Stimulated activated CD8-positive, alpha-beta memory T cell treated with anti-CD3 and anti-CD28 coated beads, Interleukin-15, amount 100 ng/mL, for 4 hours (primary cell): ENCODE measurements at places on chromosomes 5 and 9.

- DNase-seq, result no peak
Observed at GRCh38 chr9:91809581-91810285, 140.3 kb downstream of the ROR2 start.

DNA sequence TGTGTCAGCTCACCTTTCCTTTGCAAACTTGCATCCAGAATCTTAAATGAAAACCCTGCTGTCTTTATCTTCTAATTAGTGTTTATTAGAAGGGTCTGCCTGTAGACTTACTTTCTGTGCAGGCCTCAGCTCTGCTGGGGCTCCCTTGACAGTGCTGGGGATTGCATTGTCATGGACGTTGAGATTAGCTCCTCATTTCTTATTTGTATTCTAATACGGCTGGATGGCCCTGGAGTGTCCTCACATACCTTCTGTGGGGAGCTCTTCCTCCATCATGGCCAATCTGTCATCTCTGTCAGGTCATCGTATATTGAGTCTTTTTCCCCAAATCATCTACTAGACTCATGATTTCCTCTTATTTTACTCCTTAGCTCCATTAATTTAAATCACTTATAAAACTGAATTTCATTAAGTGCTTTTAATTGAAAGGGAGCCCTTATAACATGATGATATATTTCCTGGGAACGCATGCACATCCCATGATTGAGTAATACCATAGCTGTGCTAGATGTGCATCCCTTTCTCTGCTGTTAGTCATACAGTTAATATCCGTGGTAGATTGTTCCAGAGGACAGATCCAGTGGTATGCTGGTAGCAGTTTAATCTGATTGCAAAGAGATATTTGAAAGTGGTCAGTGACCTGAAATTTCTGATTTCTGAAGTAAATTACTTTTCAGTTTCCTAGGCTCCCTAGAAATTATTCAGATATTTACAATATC lies 61.6 kb downstream of the ICE1 start:
- DNase-seq, result no peak

- DNase-seq, result no peak
Observed at GRCh38 chr5:154118893-154119336, 71.6 kb upstream of the GALNT10 start.

DNA sequence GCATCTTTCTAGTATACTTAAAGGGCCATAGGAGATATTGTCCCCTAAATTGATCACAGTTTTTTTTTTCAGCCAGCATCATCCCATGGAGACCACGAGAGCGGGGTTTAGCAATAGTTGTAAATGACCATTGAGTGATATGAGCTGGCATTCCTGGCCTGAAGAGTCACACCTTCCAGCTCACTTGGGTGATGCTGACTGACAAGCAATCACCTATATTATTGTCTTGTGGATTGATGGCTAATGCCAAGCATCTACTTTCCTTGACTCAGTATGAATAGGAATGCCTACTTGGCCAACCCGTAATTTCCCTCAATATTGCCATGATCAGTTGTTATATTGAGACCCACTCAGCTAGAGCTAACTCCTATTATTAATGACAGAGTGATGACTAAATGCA lies 70.5 kb downstream of the ADAMTSL1 start:
- no peak for DNase-seq

GRCh38 chr5:171422495-171422894 lies 3.0 kb downstream of the FGF18 start:
- no peak for DNase-seq

DNA sequence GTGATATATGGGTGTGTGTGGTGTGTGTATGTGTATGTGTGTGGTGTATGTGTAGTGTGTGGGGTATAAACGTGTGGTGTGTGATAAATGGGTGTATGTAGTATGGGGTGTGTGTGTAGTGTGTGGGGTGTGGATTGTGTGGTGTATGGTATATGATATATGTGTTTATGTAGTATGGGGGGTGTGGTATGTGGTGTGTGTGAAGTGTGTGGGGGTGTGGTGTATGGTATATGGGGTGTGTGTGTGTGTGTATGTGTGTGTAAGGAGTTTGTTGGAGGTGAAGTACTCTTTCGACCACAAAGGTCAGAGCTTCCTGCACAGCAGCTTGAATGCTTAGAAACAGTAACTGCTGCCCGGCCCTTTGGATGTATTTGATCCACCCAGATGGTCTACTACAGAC lies 145.2 kb upstream of the IQGAP2 start:
- no peak for DNase-seq

DNA sequence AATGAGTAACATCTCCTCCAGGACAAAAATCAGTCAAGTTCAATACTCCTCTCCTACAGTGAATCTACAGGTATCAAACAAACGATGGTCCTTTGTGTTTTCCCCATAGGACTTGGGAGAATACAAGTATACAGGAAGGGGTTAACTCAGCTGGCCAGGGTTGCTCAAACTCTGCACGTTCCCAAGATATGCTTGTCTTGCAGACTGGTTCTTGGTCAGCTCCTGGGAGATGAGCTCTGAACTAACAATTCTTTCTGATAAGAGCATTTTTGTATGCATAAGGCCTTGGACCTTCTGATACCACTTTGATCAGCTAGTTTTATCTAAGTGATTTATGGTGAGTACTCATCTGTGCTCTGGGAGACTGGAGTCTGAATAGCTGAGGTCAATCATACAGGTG lies 42.1 kb downstream of the LOX start:
- DNase-seq, result no peak

GRCh38 chr5:72402381-72402890 lies 82.3 kb downstream of the PTCD2 start:
- DNase-seq, result no peak

DNA sequence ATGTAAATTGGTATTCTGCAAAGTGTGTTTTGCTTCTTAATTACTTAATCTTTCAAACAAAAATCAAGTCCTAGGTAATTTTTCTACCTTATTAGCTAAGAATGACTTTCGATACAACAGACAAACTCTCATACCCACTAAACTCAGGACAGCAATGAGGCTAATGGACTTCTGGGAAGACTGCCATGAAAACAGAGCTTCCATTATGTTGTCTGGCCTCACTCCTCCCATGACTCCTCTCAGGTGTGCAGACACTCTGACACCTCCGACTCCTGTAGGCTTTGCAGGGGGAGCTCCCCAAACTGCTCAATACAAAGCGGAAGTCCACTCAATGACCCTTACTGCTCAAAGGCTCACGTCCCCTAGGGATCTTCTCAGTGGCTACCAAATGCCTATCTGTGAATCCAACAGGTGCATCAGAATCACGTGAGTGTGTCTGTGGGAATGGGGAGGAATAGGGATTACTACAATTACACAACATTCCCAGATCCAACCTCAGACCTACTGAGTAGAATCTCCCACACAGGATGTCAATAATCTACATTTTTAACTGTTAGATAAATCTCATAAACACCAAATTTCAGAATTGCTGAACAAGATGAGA lies 289.9 kb downstream of the RAB3C start:
- DNase-seq, result no peak

DNA sequence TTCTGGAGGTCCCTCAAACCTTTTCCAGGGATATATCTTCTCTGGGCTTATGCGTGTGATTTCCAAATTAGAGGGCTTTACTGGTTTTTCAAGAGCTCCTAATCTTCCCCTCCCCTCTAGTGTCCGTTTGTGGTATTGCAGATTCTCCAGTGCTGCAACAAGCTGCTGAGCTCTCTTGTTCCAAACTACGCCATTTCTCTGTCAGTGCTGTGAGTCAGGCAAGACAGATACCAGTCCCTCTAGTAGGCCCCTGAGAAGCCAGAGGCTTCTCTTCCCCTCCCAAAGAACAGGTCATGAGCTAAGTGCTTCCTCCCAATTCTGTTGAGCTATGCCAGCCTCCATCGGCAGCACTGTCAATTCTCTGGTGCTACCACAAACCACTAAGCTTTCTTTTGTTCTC lies 149.5 kb downstream of the FANCC start:
- DNase-seq, result no peak

GRCh38 chr5:147673266-147673665 lies 109.3 kb downstream of the JAKMIP2 start:
- no peak for DNase-seq

DNA sequence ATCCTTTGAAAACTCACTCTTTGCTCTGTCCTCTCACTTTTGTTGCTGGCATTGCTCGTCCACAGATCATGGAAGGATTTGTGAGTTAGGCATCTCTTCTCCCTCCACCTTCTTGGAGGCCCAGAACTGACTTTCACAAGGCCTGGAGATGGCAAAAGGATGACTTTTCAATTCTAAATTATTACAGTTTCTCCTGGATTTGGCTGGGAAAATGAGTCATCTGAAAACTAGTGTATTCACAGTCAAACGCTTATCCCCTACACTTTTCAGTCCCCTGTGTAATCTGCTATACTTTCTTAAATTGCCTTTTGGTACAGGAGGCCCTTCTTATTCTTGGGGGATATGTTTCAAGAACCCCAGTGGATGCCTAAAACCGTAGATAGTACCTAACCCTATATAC lies 35.6 kb downstream of the ADRA1B start:
- no peak for DNase-seq

DNA sequence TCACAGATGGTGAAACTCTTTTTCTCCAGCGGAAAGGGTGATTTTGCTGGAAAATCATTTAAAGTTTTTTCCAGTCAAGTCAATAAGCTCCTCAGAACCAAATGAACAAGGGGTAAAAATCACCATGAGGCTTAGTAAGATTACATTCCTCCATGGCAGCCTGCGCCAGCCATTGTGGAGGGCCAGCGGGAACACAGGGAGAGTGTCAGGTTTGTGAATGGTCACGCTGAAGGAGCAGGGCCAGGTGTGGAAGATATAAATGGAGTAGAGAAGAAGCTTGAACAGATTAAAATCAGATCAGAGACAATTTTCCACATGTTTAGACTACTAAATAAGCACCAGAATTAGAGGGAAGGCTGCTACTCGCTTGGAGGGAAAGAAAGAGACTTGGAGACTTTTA lies 208.8 kb downstream of the NR3C1 start:
- DNase-seq, result no peak

- DNase-seq, result no peak
Observed at GRCh38 chr5:79577693-79578092, 34.5 kb upstream of the TENT2 start.

DNA sequence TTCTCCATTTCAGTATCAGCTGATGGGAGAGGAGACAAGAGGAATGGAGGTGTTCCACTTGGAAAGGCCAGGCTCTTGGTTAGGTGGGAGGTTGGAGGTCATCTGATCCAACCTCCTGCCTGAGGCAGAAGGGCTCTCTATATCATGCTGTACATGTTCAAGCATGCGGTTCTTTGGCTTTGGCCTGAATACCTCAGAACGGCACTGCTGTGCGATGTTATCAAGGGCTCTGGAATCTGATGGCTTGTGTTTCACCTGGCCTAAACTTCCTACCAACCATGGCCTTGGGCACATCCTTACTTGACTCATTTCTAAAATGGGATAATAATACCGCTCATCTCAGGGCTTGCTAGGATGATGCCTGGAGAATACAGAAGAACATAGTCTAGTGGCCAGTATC lies 90.1 kb upstream of the FAM169A start:
- no peak for DNase-seq

DNA sequence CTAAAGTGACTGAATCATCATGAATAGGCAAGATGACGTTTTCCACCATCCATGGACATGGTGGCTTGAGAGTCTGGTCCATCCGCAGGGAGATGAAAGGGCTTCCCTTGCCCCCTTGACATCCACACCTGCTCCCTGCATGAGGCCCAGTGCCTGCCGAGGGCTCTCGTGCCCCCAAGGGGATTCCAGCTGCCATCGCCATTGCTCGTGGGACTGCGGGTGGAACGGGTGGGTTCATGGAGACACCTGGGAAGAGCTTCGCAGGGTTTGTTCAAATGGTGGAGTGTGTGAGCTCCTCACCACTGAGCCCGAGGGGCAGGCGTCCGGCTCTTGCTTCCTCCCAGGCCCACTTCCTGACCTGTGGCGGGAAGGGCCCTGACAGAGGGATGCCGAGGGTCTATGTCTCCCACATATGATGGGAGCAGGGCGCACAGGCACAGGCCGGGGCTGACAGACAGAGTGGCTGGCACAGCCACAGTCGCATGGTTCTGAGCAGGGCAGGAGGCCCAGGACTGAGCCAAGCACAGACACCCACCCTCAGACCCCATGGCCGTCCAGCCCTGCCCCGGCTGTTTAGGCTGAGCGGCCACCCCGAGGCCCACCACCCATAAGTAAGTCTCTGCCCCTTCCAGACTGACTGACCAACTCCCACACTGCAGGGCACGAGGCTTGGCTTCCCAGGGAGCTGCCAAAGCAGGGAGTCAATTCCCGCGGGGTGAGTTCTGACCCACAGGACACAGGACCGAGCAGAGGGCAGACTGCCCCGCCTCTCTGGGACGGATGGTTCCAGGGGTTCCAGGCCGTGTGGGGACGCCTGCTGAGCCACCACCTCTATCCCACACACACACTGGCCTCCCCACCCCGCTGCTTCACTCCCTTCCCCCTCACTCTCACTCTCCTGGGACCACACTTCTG lies 70.0 kb upstream of the PPP1R26 start:
- no peak for DNase-seq

DNA sequence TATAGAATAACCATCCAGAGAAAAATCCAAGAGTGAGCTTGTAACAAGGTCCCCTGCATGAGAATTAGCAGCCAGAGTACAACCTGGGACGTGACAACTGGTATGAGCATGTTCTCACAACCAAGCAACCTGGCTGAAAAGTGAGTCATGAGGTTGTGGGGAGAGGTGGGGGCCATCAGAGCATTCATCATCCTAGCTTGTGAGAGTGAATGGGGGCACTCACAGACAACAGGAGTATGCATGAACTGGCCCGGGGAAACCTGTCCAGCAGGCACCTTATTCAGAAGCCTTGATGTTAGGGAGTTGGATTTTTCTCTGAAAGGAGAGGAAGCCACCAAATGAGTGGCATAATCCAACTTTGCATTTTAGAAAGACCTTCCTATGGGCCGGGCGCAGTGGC lies 113.0 kb downstream of the FRMD3 start:
- no peak for DNase-seq

- DNase-seq, result no peak
Observed at GRCh38 chr9:111559000-111559610, 34.1 kb downstream of the ZNF483 start.

GRCh38 chr9:101977614-101978210 lies 239.3 kb upstream of the GRIN3A start:
- DNase-seq, result no peak

DNA sequence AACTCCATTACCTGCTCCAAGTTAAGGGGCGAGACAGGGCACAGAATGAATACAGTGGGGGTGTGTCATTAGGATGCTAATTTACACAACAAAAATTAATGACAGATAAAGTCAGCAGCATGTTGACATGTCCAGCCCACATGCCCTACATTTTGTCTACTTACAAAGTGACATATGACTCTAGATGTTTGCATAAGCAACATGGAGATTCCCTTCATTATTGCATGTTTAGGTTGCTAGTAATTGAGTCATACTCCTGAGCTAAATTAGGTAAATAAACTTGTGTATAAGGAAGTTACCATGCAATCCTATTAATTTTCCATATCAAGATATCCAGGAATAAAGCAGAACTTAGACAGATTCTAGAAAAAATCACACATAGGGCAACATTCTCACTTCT lies 232.2 kb downstream of the PDE4D start:
- no peak for DNase-seq
